Activated CD4-positive, alpha-beta T cell treated with anti-CD3 and anti-CD28 coated beads for 4 hours (primary cell): ENCODE measurements at places on chromosomes 3 and 15.

GRCh38 chr15:58336161-58336560 lies 95.6 kb upstream of the LIPC start:
- DNase-seq, result no peak

- DNase-seq, result no peak
Measured at GRCh38 chr3:78519281-78519680, 1248.5 kb downstream of the ROBO1 start.

- no peak for DNase-seq
Measured at GRCh38 chr15:77414789-77415442, 5.0 kb downstream of the PEAK1 start.

- DNase-seq, result no peak
Measured at GRCh38 chr3:59867185-59868002, 817.6 kb upstream of the CFAP20DC start.

DNA sequence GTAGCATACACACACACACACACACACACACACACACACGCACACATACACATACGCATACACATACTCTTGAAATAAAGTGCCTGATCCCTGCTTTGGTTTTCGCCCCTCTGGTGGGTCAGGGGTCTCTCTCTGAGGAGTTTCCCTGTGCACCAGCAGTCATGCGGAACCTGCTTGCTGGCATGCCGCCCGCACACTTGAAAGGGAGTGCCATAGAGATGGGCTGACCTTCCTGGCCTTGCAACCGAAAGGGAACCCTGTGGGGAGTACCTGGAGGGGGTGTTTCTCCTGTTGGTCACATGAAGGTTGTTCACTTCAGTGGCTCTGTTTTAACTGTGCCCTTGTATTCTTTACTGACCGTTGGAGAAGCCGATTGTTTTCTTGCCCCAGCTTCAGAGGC lies 752.3 kb downstream of the NR2F2 start:
- no peak for DNase-seq

- DNase-seq, result no peak
Measured at GRCh38 chr15:50046159-50046558, 72.9 kb downstream of the ATP8B4 start.
